NCI-H2171 (cell line): ENCODE measurements at places on chromosomes 7 and 10.

- DNase-seq, result no peak
These were observed 28.0 kb downstream of the PIP4K2A start for GRCh38 chr10:22686347-22686746.

- peak; percentile 18 for DNase-seq
These were observed 40.8 kb downstream of the SLC16A12 start for GRCh38 chr10:89494575-89494974.

GRCh38 chr7:111735661-111736551 is 173.6 kb upstream of the IMMP2L start:
- peak; percentile 61 for DNase-seq

GRCh38 chr10:80203835-80204676 is 1.3 kb downstream of the ANXA11 start:
- no peak for DNase-seq

DNA sequence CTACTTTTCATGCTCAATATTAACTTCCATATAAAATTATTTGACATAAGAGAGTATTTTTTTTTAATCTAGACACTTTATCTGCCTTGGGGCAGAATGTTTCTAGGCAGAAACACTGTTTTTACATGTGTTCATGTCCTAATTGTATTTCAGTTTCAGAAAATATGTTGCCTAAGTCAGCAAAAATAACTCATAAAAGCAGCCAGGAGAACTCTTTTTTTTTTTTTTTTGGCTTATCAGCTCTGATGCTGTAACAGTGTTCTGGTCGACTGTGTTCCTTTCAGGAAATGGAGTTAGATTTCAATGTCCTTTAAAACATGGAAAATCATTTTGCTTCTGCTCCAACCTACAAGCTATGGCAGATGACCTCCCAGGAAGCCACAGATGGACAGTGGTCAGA is 63.2 kb upstream of the OPALIN start:
- no peak for DNase-seq

GRCh38 chr10:121559326-121560026 is 38.8 kb downstream of the FGFR2 start:
- DNase-seq, result peak; percentile 61

DNA sequence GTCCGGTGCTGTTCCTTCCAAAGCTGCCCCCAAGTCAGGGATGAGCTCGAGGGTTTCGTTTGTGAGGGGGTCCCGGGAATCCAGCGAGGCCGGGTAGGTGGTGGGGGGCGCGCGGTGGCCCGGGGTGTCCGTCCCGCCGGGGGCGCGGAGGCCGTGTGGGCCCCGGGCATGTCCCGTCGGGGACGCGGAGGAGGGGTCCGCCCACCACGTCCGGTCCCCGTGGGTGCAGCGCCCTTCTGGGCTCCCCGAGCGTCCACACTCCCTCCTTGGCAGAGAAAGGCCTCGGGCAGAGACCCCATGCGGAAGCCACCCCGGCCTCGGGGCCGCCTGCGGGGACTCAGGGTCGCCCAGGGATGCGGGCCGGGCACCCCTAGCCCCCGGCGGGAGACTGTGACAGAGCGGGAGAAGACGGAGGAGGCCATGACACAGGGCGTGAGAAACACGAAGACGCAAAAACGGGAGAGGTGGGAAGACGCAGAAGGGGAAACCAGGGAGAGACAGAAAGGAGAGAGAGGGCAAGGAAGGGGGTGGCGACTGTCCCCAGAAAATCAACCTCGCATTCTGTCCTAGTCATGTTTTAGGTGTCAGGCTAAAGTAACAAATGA is 640 bp upstream of the ZNF425 start:
- peak; percentile 58 for DNase-seq

DNA sequence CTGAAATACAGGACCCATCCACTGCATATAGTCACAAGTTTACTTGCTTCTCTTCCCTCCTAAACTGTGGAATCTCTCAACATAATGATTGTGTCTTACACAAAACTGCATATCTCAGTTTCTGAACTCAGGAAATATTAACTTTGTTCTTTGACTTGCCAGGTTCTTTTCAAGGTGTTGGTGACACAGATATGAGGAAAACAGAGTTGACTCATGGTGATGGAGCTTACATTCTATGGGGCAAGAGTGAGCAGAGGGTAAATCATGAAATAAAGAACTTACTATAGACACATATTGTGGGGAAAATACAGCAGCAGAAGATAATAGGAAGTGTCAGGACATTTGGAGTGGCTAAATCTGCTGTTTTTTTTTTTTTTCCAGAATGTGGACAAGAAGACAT is 72.5 kb upstream of the IGFBP3 start:
- no peak for DNase-seq
